CD4-positive, alpha-beta T cell treated with Interleukin-15 for 1 hour (primary cell): ENCODE measurements at places on chromosomes 7 and 10.

- DNase-seq: no peak
Measured at GRCh38 chr7:127582361-127582760, 3.0 kb downstream of the GCC1 start.

- DNase-seq: no peak
Measured at GRCh38 chr7:4245866-4246470, 436.1 kb upstream of the FOXK1 start.

DNA sequence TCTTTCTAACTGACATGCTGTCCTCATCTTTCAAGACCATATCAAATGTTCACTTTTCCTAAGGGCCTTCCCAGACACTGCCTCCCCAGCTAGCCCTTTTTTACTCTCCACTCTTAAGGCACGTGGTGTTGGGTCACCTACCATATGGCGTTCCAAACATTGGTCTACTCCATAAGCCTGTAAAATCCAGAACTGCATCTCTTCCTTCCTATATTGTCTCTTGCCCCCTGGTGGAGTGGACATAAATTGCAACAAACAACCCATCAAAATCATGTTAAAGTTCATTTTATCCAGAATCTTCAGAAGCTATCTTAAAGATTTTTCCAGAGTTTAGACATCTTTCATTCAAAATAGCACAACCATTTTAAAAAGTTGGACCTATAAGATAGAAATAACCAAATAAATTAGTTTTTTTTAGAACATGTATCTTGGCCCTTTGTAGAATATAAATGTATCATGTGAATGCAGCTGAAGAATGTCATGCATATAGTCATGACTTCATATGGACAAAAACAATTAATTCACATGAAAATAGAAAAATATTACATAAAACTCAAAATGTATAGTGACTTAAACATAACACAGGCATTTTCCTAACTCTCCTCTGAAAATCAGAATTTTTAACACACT, 180.6 kb upstream of the CHRM2 start:
- DNase-seq: no peak

DNA sequence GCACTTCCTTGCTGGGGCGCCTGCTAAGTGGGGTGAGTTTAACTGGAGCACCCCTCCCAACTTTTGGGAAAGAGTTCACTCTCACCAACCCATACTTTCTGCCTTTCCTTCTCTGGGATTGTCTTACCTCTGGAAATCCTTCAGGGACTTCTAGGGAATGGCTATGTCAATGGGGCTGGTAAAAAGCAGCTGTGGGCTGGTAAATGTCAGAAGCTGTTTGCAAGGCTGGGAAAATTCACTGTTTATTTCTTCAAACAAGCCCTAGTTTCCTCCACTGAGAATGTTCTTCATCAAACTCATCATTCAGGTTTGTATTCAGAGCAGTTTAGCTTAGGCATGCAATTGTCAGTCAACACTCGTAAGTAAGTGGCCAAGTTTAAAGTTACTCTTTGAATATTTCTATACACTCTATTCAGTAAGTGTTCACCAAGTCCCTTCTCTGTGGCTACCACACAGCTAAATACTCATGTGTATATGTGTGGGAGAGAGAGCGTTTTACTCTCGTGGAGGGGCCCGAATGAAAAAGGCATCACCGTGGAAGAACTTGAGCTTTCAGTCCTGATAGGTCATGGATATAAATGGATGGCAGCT, 654.8 kb downstream of the LRMDA start:
- no peak for DNase-seq
